ENCODE measurements at places on chromosomes 13 and 19.
A peak's percentile ranks its signal among the peaks of the same experiment; 100 is the strongest.

GRCh38 chr19:49570138-49570856 is 10.1 kb downstream of the NOSIP start:
- peak; percentile 84 for DNase-seq

- no peak for DNase-seq
These were observed 11.5 kb downstream of the FFAR2 start for GRCh38 chr19:35459414-35460082.

GRCh38 chr19:42051166-42052115 is 18.6 kb downstream of the GRIK5 start:
- no peak for DNase-seq

DNA sequence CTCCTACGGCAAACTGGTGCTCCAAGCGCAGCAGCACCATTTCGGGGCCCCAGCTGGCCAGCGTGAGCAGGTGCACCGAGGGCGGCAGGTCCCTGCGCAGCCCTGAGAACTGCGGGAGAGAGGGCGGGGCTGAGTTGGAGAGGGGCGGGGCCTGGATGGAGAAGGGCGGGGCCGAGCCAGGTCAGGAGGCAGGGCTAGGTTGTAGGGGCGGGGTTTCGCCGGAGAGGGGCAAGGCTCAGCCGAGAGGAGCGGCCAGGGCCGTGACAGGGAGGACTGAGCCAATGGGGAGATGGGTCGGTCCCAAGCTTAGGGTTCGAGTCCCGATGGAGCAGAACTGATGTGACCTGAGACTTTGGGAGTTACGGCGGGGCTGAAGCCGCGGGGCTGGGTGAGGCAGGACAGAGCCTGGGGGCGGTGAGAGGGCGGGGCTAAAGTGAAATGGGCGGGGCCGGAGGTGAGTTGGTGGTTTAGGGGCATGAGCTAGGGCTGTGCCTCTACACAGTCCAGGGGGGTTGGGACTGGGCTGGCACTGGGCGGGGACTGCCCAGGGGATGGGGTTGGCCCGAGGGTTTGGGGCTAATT is 19.0 kb downstream of the MAN2B1 start:
- DNase-seq = no peak

DNA sequence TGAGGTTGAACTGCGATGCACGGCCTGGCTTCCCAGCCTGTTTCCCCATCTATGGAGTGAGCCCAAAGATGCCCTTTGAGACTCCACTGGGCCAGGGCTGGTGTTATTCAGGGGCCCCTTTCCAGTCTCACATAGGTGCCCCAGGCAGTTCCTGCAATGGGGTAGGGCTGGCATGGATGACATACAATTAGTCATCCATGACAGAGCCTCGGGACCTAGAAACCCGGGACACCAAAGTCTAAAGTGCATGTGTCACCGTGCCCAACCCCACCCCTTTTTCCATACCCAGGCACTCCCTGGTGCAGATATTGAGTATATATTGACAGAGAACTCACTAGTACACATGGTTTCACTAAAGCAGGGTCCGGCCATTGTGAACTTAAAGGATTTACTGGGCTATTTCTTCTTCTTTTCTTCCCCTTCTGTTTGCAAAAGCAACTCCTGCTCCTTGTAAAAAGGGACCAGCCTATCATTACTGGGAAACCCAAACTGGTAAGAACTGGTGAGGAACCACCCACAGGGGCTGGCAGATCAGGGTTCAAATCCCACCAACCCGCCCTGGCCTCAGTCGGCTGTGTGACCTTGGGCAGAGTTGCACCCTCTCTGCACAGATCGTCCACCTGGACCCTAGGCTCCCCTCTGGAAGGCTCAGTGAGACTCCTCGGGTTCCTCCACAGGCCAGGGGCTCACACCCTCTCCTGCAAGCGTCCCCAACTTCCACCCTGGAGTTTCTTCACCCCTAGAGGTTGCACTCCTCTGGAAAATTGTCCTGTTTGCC is 2.7 kb downstream of the B3GNT3 start:
- no peak for DNase-seq

DNA sequence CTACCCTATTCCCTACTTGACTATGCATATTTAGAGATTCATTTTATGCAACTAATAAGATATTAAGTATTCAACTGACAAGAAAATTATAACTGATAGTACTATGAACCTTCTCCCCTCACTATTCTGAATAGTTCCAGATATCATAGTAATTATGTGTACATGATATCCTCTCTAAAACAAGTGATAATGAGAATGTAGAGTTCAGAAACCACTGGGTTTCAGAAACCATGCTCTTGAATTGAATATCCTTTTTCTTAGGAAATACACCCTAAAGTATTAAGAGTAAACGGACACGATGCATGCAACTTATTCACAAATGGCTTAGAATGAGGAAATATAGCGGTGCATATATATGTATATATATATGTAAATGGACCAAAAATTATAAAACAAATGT is 160.9 kb downstream of the TBC1D4 start:
- DNase-seq = no peak

- DNase-seq = no peak
These were observed 5.8 kb downstream of the PARP4 start for GRCh38 chr13:24506698-24507335.

- DNase-seq = no peak
These were observed 8.3 kb upstream of the RB1 start for GRCh38 chr13:48295271-48295670.

DNA sequence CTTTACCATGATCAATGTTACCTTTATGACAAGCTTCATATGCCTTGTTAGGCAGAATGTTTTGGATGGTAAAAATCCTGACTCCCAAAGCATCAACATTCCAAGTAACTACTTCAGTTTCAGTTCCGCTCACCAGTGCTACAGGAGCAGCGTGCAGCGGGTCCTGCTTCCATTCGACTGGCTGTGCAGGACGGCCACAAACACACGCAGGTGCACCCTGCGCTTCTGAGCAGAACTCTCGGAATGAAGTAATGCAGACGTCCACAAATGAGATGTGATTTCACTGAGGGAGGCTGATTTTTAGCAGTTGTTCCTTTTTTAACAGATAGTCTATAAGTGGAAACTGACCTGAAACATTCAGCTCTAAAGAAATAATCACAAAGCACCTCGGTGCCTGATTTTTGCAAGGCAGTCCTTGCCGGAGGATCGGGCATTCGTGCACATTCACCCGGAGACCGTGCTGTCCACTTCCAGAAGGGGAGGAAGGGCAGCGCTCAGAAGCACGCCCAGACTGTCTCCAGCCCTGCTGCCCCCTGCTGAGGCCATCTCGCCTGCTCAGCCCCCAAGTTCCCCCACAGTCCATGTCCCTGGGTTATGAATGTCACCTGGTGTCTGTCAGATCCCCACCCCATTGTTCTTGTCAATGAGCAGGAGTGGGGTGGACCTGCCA is 85.8 kb downstream of the RAB20 start:
- DNase-seq = no peak

DNA sequence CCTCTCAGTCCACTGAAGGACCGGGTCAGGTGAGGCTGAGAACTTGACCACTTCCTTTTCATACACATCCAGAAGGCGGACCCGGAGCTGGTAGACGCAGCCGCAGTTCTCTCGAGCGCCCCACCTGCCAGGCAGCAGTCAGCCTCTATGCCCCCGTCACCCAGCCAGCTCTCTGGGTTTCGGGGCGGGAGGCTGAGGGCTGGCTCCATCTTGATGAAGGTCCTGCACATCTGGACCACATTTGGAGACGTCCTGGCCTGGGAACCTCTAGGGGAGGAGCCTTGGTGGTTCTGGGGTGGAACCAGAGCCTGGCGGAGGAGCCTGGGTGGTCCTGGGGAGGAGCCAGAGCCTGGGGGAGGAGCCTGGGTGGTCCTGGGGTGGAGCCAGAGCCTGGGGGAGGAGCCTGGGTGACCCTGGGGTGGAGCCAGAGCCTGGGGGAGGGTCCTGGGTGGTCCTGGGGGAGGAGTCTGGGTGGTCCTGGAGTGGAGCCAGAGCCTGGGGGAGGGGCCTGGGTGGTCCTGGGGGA is 14.3 kb downstream of the MRPS12 start:
- no peak for DNase-seq

DNA sequence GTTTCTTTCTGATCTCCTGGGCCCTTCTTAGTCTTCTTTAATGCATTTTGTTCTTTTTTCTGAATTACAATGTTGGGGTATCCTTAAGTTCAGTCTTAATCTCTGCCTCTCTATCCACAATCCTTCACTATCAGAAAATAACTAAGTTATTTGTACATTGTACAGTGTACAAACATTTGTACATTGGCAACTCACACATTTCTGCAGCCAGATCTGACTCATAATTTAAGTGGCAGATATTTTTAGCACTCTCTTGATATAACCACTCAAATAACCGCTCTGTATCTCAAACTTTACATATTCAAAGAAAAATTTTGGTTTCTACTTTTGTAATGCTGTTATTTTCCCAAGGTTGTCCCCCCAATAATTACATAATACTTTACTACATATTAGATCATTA is 691.1 kb upstream of the SPRY2 start:
- no peak for DNase-seq

GRCh38 chr19:48568345-48568886 is 16.4 kb downstream of the SULT2B1 start:
- DNase-seq = no peak

- no peak for DNase-seq
These were observed 473.5 kb downstream of the GPC6 start for GRCh38 chr13:93700115-93700514.

GRCh38 chr19:55319785-55320184 is 5.4 kb downstream of the TMEM150B start:
- no peak for DNase-seq

DNA sequence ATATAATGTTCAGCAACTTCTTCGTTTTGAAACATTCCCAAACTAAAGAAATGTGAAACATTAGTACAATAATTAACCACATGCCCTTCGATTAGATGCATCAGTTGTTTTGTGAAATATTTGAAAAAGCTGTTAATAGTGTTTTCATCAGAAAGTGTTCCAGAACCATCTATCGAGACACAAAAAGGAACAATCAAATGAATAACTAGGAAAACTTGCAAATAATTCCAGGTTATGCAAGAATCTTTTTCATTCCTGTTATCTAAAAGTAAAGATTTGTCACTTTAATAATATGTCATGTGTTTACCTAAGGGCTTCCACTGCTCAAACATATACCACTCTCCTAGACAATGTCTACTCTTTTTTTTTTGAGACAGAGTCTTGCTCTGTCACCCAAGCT is 904.2 kb upstream of the MIR17HG start:
- DNase-seq = no peak

DNA sequence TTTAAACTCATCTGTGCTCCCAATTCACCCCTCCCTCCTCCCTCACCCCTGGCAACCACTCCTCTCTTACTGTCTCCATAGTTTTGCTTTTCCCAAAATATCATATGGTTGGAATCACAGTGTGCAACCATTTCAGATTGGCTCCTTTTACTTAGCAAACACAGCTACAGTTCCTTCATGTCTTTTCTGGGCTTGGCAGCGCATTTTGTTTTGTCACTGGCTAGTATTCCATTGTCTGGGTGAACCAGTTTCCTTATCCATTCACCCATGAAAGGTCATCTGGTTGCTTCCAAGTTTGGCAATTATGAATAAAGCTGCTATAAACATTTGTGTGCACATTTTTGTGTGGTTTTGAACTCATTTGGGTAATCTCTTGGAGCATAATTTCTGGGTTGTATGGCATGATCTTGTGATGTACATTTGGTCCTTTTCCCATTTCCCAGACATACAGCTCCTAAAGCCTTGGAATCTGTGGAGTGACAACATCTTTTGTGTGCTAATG is 23.9 kb upstream of the GAS6 start:
- no peak for DNase-seq

- no peak for DNase-seq
These were observed 11.5 kb downstream of the PLPPR3 start for GRCh38 chr19:810077-810855.

DNA sequence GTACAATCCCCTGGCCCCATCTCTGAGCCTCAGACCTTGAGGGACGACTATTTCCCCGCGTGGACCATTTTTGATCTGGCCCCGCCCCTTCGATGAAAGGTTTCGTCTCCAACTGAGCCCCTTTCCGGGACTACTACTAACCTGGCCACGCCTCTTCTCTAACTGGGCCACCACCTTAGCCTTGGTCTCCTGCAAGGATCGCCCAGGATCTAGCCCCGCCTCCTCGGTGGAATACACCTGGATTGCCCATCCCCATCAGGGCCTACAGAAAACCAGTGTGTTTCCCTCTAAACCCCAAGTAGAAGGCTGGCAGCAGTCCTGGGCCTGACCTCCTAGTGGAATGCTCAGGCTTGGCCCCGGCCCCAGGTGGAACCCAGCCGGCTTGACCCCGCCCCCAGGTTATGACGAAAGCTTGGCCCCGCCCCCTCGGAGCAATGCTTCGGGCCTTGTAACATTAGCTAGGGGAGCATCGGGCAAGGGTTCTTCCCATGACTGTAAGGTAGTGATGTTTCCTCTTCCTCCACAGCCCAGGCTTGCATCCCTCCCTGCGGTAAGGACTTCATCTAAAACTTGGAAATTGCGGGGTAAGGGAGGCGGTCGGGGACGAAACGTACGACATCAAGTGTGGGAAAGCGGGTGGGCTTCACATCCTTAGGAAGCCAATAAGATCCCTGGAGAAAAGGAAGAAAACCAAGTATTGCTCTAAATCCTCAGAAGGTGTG is 9.1 kb downstream of the SPACA6 start:
- DNase-seq = no peak

GRCh38 chr13:46321494-46322225 is 65.4 kb downstream of the RUBCNL start:
- peak; percentile 84 for DNase-seq

DNA sequence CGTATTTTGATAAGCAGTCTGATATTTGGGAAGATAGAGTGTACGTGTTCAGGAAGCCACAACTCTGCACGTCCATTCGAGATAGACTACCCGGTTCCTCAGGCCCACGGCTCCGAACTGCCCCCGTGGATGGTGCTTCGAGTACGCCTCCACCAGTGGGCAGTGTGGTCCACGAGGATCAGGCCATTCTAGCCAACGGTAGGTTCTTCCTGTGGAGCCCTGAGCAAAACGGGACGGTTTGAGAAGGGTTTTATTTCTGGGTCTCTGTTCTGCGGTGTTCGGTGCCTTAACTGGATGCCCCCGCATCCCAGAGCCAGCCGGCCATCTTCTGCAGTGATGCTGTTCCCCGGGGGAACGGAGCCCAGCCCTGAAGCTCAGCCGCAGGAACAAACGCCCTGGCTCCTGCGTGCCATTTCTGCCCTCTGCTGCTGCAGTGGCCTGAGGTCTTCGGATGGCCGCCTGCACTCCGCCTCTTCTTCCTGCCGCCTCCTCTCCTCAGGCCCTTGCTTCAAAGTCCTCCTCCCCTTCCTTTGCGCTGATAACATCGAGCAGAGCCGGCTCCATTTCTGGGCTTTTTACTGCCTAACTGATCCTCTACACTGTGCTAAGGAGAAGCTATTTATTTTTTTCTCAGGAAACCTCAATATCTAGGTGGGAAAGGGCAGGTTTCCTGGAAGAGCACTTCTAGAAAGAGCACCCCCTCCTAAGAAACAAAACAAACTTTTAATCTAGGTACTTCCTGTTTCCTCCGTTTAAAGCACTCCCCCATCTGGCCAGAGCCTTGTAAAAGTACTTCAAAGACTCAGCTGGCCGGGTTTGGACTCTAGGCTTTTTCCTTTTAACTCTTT is 36.2 kb upstream of the SLC46A3 start:
- no peak for DNase-seq

Data from thymus (tissue), 14 donors.